ENCODE measurements at places on chromosomes 7 and 10. TPM values are rescaled to one million over a fixed set of nuclear protein-coding genes. Genes with fewer than 3 reads are reported as not detected.

The PAX4 gene
- total RNA-seq, result not detected

DNA sequence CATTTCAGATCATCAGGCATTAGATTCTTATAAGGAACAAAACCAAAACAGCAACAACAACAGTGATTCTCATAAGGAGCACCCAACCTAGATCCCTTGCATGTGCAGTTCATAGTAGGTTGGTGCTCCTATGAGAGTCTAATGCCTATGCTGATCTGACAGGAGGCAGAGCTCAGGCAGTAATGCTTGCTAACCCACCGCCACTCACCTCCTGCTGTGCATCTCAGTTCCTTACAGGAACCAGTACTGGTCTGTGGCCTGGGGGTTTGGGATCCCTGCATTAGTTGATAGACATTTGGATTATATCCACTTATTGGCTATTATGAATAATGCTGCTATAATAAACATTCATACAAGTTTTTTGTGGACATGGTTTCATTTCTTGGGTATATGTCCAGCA is 14.0 kb downstream of the MKLN1 start:
- DNase-seq, result no peak

- no peak for DNase-seq
These were observed 148.8 kb upstream of the AGR3 start for GRCh38 chr7:17030559-17030958.

The METTL27 gene
- total RNA-seq, result 1.3 TPM

DNA sequence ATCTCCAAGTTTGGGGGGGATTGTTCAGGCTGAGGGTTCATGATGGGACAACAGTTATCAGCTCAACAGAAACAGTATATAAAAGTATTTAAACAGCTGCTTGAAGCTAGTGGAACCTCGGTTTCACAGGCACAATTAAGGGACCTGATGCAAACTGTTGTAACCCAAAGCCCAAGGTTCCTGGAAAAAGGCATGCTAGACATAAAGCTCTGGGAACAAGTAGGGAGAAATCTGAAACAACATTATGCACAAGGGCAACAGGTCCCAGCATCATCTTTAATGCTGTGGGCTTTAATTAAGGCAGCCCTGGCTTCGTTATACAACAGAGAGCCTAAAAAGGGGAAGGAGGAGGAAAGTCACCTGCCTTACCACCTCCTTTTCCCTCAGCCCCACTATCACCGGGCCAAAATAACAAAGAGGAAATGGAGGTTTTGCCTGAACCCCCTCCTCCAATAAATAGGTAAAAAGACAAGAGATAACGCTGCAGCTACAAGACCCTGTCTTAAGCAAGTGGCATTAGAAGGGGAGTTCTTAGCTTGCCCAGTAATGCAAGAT is 83.2 kb upstream of the GPR22 start:
- DNase-seq, result no peak

DNA sequence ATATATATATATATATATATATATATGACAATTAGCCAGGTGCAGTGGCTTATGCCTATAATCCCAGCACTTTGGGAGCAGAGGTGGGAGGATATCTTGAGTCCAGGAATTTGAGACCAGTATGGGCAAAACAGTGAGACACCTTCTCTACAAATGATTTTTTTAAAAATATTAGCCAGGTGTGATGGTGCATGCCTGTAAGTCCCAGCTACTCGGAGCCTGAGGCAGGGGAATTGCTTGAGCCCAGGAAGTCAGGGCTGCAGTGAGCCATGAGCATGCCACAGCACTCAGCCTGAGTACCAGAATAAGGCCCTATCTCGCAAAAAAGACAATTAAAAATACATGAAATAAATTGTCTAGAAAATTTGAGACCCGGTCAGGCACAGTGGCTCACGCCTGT is 47.2 kb upstream of the MSRB2 start:
- peak; percentile 11 for DNase-seq

- peak; percentile 28 for DNase-seq
These were observed 594.5 kb downstream of the ACTR3B start for GRCh38 chr7:153354071-153354470.

The TBX20 gene
- 0.24 TPM for total RNA-seq

DNA sequence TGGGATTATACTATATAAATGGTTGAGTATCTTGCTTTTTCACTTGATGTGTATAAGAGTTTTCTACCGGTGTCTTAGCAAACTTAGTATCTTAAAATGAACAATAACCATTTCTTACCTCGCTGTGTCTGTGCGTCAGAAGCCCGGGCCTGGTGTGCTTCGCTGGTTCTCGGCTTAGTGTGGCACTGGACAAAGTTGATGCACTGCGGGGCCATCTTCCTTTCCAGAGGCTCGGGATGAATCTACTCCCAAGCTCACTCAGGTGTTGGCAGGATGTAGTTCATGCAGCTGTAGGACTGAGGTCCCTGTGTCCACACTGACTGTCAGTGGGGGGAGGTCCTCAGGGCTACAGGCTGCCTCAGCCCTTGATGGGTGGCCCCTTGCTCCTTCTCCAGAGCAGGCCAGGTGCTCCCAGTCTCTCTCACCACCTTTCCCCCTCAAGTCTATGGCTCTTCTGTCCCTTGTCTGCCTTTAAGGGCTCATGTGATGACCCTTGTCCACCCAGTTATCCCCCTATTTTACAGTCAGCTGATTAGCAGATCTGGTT is 227.8 kb downstream of the GLRX3 start:
- DNase-seq, result no peak

DNA sequence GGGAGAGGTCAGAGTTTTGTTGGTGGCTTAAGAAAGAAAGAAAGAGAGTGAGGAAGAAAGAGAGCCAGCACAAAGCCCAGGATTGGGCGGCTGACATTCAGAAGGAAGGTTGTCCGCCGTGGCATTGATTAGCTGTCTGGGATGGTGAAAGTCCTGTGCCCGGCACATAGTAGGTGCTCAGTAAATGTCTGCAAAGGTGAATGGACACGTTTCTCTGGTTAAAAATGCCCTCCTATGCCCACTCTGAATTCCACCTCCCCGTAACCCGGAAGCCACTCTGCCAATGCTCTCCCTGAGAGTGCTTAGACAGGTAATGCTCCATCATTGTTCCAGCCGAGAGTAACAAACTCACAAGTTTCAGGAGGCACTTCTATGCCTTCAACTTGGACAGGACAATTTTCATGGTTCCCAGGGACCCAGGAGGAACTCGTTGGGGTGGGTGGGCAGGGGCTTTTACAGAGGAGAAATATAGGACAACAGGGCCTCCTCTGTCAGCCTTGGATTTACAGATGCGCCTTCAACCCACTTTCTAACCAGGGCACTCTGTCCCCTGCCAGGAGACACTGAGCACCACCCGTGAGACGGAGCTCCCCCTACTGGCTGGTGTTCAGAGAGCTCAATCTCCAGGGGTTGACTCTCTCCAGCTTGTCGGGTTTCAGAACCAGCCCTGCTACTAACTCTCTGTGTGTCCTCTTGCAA is 411.5 kb upstream of the ZMIZ1 start:
- DNase-seq, result peak; percentile 91

DNA sequence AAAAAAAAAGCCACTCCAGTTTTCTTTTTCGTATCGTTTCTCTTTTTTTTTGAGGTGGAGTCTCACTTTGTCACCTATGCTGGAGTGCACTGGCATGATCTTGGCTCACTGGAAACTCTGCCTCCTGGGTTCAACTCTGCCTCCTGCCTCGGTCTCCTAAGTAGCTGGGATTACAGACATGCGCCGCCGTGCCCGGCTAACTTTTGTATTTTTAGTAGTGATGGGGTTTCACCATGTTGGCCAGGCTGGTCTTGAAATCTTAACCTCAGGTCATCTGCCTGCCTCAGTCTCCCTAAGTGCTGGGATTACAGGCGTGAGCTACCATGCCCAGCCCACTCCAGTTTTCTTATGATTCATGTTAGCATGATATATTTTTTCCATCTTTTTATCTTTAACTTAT is 92.7 kb downstream of the ANKRD61 start:
- DNase-seq, result no peak

The TMEM225B gene
- total RNA-seq, result 0.61 TPM

The TUBB8 gene
- total RNA-seq, result not detected

DNA sequence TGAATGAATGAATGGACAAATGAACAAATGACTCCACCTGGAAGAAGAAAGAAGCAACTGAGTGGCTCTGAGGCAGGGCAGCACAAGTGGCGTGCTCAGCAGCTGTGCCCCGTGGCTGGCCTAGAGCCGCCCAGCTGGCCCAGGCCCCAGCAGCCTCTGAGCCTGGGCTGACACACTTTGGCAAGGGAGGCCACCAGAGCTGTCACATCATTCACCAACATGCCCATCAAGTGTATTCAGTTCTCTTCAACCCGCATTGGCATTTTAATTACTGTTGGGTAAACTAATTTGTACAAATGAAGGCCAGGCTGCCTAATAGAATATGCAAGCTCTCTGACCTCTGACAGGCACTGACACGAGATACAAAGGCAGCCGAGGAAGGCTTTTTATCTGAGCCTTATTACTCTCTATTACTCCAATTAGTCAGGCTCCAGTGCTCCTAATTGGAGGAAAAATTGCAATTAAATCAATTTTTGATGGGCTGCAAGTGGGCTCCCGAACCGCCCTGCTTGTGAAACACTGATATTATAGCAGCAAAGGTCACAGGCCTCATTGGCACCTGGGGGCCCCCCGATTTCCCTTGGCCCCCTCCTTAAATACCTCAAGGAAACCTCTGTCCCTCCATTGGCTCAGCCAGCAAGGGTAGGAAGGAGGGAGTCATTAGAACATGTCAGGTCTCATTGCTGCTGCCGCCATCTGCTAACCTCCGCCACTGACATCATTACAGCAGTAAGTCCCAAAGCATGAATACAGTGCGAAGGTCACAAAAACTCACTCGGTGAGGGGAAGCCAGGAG is 41.9 kb downstream of the DPCD start:
- no peak for DNase-seq

- DNase-seq, result peak; percentile 83
These were observed 345.0 kb downstream of the REEP3 start for GRCh38 chr10:63866075-63866746.

DNA sequence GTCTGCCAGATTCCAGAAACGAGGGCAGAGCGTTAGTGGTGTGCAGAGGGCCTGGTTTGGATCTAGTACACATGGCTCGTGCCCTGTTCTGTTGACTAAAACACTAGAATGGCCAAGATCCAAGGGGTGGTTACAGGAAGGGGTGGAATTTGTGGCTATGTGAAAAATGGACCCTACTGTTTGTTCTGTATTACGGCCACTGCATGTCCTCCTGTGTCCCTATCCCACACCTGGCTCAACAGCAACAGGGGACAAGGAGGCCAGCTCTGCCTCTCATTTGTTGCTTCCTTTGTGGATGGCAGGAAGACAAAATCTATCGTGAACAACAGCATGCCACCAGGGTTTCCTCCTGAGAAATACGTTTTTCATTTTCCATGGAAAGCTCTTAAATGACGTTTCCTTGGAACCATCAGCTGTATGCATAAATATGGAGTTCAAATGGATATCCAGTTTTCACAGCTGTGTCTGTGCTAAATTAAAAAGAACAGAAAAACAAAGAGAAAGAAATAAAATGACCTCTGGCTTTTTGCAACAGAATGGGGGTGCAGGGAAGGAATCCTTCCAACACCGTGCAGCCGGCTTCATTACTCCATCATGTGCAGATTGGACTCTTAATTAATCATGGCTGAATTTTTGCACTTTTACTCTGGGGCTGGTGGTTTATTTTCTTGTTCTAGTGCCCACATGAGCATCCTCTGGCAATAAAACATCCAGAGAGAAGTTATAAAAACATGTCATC is 318.9 kb downstream of the CXCL12 start:
- no peak for DNase-seq

The GPR26 gene
- not detected for total RNA-seq

The LRRN3 gene
- 56.5 TPM for total RNA-seq

- DNase-seq, result no peak
These were observed 8.6 kb upstream of the INSIG1 start for GRCh38 chr7:155289107-155289506.

The GDF2 gene
- not detected for total RNA-seq

The CRHR2 gene
- total RNA-seq, result not detected

The KEL gene
- 0.37 TPM for total RNA-seq

The TMEM273 gene
- 36.4 TPM for total RNA-seq

- DNase-seq, result no peak
These were observed 181.3 kb upstream of the FEZF1 start for GRCh38 chr7:122485856-122486255.

DNA sequence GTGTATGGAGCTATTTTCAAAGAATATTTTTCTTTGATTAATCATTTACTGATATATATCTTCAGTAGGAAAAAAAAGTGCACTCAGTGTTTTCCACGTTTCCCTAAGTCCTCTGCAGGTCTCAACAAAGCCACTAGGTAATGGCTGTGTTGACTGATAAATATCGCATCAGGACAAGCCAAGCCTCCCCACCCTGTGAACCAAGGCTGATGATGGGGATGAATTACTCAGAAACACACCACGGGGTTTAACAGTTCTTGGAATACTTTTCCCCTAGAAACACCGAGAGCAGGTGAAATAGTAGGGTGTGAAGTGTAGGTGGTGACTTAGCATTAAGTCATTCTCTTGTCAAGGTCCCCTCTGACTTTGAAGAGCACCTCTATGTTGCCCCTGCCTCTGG is 423.5 kb upstream of the IGFBP3 start:
- DNase-seq, result no peak

The UBE2D4 gene
- total RNA-seq, result 17.2 TPM

DNA sequence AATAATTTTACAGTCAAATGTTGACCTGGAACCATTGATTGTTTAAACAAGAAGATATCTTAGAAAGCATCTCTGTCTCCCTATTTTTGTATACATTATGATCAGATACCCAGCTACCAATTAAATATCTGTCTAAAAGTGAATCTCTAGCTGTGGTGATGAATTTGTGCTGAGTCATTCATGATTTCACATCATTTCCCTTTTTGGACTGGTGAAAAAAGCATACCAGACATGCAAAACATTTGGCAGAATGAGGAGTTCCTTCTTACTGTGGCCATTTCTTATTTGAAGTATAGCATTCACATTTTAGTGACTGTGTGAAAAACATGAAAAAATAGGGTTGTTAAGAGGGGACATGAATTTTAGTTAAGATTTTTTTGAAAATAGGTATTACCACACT is 98.0 kb upstream of the GATA3 start:
- no peak for DNase-seq

The MEOX2 gene
- not detected for total RNA-seq

- DNase-seq, result no peak
These were observed 6.2 kb downstream of the AOC1 start for GRCh38 chr7:150858236-150859197.

DNA sequence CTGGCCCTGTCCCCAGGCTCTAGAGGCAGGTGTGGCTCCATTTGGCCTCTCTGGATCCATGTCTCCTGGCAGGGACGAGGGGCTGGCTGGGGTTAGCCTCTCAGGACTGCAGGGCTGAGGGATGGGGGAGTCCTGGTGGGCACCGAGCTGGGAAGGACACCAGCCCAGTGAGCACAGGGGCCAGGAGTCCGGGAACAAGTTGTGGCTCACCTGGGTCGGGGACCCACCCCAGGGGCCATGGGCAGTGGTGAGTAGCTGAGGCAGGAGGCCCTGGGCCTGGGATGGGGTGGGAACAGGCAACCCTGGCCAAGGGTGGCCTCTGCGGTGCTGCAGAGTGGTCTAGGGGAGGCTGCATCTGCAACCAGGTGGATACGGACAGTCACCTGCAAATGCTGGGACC is 24.1 kb downstream of the ANTXRL start:
- DNase-seq, result no peak

GRCh38 chr7:116525298-116525912 is 569 bp downstream of the CAV1 start:
- peak; percentile 71 for DNase-seq

GRCh38 chr7:83201355-83201754 is 38.7 kb upstream of the PCLO start:
- no peak for DNase-seq

- no peak for DNase-seq
These were observed 396.6 kb downstream of the DGKB start for GRCh38 chr7:14505906-14506305.
